ENCODE measurements at places on chromosomes 7 and 10.

DNA sequence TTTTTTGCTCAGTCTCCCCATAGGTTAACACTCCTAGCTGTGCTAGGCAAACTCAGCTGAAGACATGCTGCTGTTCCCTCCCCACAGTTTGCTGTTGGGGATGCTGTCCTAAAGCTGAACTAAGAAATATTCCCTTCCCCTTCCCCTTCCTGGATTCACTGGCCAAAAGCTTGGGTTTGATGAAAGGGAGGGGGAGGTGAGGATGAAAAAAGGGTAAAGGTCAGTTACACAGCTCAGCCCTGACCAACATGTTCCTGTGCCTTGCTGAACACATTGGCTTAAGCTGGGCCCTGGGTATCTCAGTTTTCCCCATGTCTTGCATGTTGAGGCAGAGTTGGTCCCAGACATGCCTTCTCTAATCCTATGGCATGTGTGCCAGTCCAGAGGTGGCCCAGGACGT lies 15.3 kb downstream of the CCM2 start:
- DNase-seq, result no peak

DNA sequence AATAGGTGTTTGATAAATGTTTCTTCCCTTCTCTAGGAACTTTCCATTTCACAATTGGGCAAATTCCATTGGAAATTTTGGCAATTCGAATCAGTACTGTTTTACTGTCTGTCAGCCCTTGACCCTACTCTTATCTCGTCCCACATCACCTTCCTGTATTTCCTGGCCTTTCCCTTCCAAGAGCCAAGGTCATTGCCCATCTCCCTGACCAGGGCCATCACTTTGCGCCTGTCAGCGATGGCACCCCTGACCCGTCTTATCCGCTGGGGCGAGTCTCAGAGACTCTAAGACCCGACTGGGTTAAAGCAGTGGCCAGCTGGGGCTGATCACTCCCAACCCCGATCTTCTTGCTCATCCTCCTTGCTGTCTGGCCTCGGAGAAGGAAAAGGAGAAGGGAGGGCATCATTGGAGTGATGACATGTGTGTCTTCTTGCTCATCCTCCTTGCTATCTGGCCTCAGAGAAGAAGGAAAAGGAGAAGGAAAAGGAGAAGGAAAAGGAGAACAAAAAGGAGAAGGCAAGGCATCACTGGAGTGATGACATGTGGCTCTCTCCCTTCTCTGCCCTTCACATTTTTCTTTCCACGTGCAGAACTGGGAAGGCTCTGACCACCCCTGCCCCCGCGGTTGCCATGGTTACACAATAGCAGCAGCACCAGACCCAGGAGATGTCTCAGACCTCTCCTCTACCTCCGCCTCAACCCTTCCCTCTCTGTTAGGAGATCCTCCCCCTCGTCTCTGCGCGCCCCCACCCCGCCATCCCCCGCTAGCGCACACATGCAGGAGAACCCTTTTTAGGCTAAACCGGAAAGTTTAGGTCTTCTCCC lies 2.0 kb downstream of the SEMA3D start:
- peak; percentile 57 for DNase-seq

DNA sequence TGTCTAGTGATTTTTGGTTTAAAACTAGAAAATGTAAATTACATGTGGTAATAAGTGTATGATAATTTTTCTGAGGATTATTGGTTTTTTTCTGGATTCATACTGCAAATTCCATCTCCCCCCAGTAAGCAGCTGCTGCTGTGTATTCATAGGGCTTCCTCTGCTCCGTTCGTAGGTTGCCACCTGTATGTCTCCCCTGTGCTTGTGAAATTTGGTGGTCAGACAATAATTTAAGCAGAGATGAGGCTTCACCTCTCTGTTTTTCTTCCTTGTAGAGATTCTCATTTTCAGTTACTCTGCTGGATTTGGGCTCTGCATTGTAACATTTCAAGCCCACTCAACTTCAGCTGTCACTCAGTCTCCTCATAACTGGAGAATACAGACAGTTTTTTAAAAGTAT lies 50.9 kb downstream of the FOXI2 start:
- no peak for DNase-seq

DNA sequence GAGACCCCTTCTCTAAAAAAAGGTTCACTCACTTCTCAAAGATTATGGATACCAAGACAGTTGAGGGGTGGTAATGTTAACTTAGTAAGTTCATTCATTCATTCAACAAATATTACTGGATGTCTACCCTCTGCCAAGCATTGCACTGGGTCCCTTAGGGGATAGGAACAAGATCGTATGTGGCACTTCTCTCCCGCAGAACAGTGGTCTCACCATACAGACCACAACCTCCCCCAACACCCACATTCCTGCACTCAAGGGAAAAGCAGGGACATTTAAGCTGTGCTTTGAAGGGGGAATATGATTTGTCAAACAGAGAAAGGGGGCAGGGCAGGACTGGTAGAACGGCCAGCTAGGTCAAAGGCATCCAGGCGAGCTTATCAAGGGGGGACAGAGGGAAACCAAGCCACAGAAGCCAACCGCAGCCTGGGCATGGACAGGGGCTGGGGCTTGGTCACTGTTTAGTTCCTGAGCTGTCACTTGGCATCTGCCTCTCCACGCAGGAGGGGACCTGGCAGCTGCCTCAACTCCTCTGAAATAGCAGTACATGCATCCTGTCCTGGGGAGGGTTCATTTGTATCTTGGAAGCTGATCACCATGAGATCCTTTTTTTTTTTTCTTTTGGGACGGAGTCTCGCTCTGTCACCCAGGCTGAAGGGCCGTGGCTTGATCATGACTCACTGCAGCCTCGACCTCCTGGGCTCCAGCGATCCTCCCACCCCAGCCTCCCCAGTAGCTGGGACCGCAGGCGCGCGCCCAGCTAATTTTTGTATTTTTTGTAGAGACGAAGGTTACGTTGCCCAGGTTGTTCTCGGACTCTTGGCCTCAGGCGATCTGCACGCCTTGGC lies 949 bp upstream of the CLIP2 start:
- DNase-seq, result no peak

DNA sequence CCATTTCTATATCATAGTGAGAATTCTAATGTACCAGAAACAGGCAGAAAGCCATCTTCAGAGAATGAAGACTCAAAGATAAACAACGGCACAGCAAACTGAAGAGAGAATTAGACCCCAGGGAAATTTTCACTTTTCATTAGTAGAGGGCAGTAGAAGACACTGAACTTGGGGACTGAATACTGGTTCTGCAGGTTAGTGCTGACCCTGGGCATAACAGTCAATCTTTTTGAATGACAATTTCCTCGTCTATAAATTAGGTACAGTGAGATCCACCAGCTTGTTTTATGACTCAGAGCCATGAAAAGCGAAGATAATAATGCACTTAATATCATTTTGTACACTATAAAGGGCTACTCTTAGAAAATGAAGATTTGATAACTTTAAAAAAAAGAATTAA lies 13.7 kb downstream of the FKBP14 start:
- DNase-seq, result no peak

DNA sequence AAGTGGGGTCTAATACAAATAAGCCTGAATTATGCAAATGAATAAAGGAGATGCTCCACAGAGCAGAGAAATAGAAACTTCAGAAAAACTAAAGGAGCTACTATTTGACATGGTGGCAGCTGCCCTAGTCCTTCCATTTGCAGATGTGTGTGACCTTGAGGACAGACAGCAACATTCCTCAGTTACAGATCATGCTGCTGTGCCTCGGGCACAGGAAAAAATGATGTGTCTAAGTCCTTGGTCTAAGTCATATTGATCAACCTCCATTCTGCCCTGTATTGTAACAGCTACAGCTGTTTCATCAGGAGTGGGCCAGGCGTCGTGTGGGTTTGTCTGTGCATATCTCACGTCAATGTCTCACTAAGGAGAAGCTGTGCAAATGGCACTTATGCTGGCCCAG lies 710.4 kb downstream of the TNS3 start:
- no peak for DNase-seq

GRCh38 chr7:896346-897075 lies 20.2 kb downstream of the GET4 start:
- peak; percentile 16 for DNase-seq

DNA sequence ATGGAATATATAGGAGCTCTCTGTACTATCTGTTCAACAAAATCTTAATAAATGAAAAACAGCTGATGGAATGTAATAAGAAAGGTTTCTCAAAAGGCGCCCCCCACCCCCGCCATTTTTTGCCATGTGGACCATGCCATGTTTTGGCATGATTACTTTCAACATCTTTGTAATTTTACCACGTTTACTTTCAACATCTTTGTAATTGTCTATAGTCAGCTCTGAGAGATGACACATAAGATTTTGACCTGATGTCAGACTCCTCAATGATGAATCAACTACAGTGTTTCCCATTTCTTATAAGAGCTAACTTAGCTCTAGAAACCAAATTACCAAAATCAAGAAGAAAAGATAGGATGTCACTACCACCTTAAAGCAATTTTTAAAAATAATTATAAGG lies 144.9 kb upstream of the AHR start:
- DNase-seq, result no peak

- peak; percentile 64 for DNase-seq
These were observed 35.9 kb upstream of the CACNB2 start for GRCh38 chr10:18104223-18104872.

- DNase-seq, result no peak
These were observed 143.9 kb upstream of the SEMA3C start for GRCh38 chr7:81062755-81063154.

DNA sequence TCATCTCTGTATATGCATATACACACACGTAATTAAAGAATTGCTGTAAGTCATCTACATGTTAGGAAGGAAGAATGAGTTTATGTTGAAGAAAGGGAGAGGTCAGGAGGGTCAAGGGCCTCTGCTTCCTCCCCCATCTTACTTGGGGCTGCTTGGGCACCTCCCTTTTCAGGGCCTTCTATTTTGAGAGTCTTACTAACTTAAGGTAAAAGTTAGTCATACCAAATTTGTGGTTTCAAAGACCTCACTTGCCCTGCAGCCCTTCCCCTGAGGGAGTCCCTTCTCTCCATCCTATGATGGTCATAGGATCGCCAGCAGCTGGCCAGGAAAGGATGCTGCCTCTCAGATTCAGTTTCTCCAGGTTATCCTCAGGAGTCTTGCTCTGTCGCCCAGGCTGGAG lies 2.6 kb downstream of the PLEKHS1 start:
- DNase-seq, result no peak

DNA sequence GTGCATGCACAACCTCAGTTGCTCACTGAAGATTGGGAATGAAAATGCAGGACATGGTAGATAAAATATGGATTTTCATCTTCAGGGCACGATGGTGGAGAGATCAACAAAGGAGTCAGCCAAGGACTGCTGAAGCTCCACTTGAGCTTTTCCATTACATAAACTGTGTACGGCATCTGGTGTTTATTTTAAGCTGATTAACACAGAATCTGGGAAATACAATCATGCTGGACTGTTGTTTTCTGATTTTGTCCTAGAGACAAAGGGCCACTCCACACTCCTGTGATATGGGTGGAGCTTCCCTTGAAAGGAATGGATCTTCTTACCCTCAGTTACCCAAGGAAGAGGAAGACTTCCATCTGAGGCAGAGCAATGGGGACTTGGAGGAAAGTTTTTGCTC lies 120.6 kb downstream of the SAMD9 start:
- no peak for DNase-seq

DNA sequence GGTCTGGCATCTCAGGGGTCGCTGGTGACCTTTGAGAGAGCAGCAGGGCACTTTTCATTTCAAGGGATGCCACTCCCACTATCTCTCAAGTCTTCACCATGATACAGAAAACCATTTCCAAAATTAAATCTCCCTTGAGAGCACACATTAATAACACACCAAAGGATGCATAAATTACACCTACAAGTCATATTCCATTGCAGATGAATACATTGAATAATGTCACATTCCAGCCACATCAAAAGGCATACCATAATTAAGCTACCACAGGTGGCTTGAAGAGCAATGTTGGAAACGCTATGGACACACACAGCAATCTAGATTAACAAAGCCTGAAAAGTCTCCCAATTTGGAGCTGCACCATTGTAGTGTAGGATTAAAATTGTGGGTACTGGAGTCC lies 353.3 kb upstream of the ZMIZ1 start:
- DNase-seq, result no peak

GRCh38 chr10:101217450-101218281 lies 11.6 kb downstream of the LBX1 start:
- peak; percentile 80 for DNase-seq

GRCh38 chr7:114922652-114923402 lies 933 bp downstream of the MDFIC start:
- DNase-seq, result no peak

- DNase-seq, result no peak
These were observed 28.3 kb upstream of the EGR2 start for GRCh38 chr10:62844280-62845011.

DNA sequence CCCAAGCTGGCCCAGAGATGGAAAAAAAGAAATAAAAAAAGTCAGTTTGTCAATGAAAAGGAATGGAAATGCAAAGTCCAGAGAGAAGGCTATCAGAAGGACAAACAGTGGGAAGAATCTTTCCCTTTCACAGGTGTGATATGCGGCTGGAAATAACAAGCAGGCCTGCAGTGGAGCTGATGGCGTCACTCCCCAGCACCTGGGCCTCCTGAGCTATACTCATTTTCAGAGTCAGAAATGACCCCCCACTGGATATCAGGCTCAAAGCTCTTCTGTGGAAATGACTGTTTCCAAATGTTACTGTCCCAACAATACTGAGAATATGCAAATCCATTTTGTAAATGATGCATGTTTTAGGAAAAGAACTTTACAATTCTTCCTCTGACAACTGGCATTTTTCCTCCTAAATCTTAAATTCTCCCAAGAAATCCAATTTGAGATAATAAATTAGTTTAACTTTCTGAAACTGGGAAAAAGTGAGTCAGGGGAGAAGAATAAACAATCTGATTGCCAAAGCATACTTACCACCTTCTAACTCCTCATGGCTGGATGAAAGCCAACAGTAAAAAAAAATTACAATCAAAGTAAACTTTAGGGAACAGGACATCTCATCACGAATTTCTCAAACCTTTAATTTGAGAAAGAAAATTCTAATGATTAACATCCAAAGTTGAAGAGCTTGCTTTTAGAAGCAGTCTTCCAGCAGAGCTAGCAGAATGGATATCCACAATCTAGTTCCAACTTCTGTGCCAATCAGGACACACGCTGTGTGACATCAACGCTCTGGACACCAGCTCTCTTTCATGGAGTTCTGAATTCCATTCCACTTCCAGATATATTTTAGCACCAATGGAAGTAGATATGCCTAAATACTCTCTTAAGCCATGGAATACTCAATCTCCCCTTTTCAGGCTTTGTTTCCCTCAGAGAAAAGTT lies 5.3 kb upstream of the CUZD1 start:
- no peak for DNase-seq

GRCh38 chr10:58241346-58241745 lies 26.3 kb downstream of the IPMK start:
- DNase-seq, result no peak

DNA sequence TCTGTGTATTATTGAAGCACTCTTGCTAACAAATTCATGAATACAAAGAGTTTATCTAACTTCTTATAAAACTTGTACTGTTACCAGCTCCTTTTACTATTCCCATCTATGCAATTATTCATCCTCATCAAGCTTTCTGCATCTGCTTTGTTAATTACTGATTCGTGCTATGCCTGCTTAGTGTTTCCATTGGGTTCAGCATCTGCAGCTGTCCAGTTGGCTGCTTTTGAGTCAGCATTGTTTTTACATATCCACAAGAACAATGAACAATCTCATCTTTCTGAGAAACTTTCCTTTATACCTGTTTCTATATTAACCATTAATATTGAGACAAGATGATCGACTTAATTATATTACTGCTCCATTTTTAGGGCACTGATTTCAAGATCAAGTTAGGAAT lies 19.6 kb upstream of the ANLN start:
- no peak for DNase-seq

Measured in BE2C (cell line).